ENCODE measurements at places on chromosomes 7 and 10.

DNA sequence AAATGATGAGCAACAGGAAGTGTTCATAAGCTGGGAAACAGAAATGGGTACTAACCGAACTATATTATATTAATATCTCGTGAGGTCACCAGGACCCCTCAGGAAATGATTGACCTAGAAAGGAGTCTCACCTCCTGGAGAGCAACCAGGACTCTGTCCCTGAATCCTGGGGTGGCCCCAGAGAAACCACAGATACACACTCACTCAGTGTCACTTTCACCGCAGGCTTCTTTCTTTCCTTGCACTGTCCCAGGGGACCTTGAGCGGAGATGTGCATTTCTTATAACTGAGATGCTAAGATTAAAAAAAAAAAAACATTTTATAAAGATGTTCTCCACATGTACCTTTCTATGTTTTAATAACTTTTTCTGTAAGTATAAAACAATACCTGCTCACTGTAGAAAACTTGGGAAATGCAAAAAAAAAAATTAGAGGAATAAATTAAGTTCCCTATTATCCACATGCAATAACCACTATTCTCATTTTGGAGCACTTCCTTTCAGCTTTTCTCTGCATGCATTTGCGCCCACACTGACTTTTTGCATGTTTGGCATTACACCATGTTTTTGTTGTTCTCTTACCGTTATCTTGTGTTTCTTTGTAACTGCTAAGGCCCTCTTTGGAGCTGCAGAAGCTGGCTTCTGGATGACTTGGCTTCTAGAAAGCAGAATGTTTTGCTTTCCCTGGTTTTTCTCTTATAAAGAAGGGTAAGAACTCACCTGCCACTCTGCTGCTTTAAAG lies 15.0 kb downstream of the NOD1 start:
- DNase-seq: no peak

GRCh38 chr10:116974456-116975005 lies 30.5 kb downstream of the SHTN1 start:
- no peak for DNase-seq

DNA sequence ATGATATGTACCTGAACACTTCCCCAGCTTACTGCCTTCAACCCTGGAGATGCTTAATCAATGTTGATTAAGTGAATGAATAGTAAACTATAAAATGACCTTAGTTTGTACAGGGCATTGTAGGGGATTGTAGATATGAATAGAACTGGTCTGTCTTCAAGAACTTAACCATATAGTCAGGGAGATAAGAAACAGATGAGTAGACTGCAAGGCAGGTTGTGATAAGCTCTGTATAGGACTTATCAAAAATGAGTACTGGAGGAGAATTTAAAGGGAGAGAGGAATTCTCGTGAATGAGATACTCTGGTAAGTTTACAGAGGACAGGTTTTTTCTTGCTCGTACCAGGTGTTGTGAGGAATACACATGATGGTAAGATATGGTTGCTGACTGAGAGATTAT lies 27.6 kb downstream of the SGPL1 start:
- no peak for DNase-seq

DNA sequence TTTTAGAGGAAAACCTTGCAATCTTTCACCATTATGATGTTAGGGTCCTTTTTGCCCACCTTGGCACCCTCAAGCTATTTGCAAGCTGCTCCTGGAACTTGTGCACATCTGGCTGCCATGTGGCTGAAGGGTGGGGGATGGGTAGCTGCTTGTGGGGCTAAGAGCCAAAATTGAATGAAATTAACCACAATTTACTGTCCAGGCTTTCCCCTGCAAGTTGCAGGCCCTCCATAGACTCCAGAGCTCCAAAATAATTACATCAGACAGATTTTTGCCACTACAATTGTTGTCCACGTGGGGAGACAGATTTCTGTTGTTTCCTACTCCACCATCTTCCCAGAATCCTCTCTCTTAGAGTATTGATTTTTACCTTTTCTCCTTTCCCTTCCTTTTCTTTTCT lies 19.1 kb downstream of the PI4K2A start:
- DNase-seq: no peak

DNA sequence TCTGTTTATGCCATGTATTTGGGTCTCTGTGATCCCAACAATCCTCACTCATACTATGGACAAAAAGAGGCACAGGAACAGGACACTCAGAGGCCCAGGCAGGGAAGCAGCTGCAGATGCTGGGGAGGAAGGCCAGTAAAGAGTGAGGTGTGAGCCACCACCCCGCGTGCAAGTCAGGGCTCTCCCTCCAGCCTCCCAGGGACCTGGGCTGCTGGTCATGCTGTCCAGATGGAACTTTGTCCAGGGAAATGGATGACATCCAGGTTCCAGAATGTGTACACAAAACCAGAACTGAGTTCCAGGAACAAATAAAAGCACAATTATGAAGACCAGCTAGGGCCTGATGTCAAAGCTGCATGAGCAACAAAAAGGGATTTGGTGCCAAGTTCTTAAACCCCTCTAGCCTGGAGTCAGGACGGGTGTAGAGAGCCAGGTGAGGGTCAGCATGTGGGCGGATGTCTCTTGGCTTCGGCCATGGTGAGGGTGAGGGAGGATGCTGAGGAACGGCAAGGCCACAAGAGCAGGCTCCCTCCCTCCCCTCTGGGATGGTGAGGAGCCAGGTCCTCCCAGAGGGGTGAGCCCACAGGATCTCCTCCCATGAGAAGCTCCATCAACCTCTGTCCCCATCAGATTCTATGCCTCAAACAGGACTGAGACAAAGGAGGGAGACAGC lies 739.7 kb downstream of the PARD3 start:
- no peak for DNase-seq

GRCh38 chr10:132681858-132682755 lies 103.8 kb downstream of the NKX6-2 start:
- DNase-seq: no peak

DNA sequence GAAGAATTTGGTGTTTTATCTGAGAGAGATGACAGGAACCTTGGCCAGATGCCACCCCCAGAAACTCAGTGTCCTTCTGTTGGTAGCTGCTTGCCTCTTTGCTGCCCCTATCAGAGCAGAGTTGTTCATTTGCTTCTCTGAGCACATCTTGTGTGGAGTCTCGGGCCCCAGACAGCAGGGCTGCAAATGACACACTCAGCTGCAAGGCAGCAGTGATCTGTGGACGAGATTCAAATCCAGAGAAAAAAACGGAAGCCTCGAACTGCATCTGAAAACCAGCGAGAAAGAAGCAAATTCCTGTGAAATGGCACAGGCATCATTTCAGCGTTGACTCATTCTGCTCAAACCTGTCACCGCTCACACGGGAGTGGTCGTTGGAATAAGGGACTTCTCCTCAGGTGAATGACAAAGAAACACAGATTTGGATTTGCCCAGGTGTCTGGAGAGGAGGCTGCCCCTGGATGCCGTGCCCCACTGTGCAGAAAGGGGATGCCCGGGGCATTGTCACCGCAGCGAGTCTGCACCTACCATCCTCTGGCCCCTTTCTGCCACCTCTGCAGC lies 144.7 kb downstream of the PFKFB3 start:
- peak; percentile 3 for DNase-seq

DNA sequence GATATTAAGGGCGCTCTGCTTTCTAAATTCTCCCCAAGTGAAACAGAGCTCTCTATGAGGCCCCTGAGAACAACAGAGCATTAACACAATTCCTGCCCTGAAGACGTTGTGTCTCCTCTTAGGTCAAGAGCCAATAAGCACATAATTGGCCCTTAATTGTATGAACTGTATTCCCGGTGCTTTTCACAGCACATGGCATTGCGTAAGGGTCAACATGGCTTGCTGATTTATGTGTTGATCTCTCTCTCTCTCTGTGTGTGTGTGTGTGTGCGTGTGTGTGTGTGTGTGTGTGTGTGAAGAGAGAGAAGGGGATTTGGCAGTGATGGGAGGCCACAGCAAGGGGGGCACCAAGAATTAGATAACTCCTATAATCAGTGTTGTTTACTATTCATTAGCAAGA lies 40.5 kb downstream of the LYZL1 start:
- DNase-seq: no peak

DNA sequence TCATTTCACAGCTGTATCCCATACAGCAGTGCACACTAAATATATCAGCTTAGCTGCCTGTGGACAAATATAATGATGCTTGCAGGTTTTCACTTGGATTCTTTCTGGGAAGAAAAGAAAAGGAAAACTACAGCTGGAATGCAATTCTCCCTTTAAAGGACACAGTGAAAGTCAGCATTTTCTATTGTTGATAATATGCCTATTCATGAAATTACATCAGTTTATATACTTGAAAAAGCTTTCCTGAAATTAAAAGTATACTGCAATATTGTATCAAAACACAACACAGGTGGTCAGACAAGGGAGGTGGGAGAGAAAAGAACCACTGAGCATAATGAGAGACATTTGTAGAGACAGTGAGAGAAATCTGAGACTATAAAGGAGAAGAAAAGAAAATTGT lies 20.3 kb downstream of the THSD7A start:
- no peak for DNase-seq

DNA sequence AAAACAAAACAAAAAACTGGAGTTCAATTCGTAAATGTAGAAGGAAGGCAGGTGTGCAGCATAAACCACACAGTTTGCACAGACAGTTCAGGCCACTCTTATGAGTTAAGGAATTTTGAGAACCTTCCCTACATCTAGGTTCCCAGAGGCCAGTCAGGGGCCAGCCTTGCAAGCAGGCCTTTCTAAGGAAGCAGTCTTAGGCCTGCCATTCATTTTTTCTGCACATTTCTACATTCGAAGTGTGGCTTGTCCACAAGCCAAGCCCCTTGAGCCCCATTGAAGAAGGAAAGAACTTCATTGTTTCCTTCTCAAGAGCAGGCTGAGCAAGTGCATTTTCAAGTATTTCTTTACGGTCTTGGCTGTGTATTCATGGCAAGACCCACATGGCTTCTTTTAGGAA lies 11.4 kb upstream of the OSBPL3 start:
- no peak for DNase-seq

GRCh38 chr7:133776266-133776665 lies 350.9 kb upstream of the LRGUK start:
- DNase-seq: no peak

GRCh38 chr10:117734731-117735405 lies 192.3 kb downstream of the EMX2 start:
- no peak for DNase-seq

DNA sequence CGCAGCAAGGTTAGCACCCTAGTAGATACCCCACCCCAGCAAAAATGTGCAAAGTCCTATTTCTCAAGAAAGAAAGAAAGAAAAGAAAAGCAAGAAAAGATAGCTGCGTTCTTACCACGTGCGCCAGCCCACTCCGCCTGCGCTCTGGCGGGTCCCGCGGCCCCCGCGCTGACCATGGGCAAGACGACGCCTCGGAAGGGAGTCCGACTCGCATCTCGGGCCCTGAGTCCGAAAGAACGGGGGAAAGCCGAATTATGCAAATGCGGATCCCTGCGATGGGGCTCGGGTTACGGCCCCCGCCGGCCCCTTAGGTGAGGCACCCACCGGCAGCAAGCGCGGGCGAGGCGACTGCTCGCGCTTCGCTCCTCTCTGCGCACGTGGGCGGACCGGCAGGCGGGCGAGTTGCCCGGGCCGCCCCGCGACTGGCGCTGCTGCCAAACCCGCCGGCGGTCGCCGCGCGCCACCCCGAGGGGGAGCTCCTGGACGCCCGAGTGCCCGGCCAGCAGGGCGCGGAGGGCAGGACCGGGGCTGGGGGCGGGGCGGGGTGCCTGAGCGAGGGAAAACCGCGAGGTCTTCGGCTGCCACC lies 2.4 kb upstream of the EGR2 start:
- DNase-seq: no peak

- DNase-seq: no peak
These were observed 198.3 kb downstream of the RPS24 start for GRCh38 chr10:78231939-78232338.

GRCh38 chr7:32039000-32039756 lies 31.0 kb downstream of the PDE1C start:
- DNase-seq: no peak

- DNase-seq: no peak
These were observed 5.3 kb downstream of the DDC start for GRCh38 chr7:50559881-50560280.

- DNase-seq: no peak
These were observed 453 bp downstream of the URGCP start for GRCh38 chr7:43905956-43906330.

DNA sequence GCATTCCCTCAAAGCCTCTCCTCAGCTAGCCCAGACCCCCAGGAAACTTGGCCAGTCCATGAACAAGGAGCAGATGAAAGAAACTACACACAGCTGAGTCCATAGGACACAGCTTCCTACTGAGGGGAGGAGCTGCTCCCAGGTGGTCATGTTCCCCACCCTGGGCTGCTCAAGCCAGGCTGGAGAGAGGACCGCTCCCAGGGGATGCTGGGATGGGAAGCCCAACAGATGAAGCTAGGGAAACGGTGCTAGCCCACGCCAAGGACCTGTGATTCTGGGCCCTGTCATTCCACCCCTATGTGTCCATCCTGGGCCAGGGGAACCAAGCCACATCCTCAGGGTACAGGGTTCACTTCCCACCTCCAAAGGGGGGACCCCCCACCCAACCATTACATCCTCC lies 19.0 kb downstream of the KCNH2 start:
- no peak for DNase-seq

- no peak for DNase-seq
These were observed 27.5 kb downstream of the PDE6C start for GRCh38 chr10:93639791-93640190.

DNA sequence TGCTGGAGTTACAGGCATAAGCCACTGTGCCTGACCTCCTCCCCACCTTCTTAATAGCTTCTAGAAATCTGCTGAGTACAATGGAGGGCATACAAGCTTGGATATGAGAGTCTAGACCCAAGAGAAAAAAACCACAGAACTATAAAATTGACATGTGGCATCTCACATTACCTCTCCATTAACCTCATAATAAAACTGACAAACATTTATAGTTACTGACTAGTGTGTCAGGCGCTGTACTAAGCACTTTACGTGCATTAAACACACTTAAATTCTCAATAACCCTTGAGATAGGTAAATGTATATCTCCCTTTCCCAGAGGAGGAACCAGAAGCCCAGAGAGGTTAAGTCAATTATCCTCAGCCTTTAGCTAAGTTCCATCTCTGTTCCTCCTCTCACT lies 300.5 kb upstream of the MYO3A start:
- DNase-seq: no peak

GRCh38 chr7:133029463-133029862 lies 52.4 kb downstream of the CHCHD3 start:
- DNase-seq: no peak

- peak; percentile 59 for DNase-seq
These were observed at the start of gene HOXA4 for GRCh38 chr7:27130540-27131389. TSS of gene HOXA4 (minus strand) at chr7:27130757. CDS start at chr7:27130733, 24 bp downstream.

DNA sequence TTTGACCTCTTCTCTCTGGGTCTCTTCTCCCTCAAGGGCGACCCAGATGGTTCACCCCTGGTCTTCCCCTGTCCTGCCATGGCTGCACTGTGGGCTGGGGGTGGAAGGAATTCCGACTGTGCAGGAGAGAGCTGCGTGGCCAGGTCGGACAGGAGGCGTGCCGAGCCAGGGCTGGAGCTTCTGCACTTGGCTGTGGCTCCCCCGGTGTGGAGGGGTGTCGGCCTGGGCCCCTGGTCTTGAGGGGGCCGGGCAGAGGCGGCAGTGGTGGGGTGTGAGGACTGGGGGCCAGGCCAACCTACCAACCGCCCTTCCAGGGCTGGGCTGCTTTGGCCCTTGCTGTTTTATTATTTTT lies 74.9 kb upstream of the SHH start:
- no peak for DNase-seq

- DNase-seq: no peak
These were observed 46.6 kb downstream of the HERPUD2 start for GRCh38 chr7:35648367-35648766.

All from activated naive CD8-positive, alpha-beta T cell treated with anti-CD3 and anti-CD28 coated beads, Interleukin-2, amount 50 U/mL, for 16 hours (primary cell).